ENCODE measurements at places on chromosomes 11 and 22. TPM values are rescaled to one million over a fixed set of nuclear protein-coding genes. Genes with fewer than 3 reads are reported as not detected.

- H3K4me3 ChIP-seq, result no peak overlapping the region
- DNase-seq, result no peak
- no peak overlapping the region for H3K27ac ChIP-seq
- H3K4me1 ChIP-seq, result no peaks in the 10 kb centered on the region
Measured at GRCh38 chr11:6457581-6458320, 16.0 kb downstream of the TRIM3 start.

GRCh38 chr11:75839851-75840250 lies 24.8 kb downstream of the UVRAG start:
- DNase-seq, result no peak
- H3K36me3 ChIP-seq, result no peaks in the 10 kb centered on the region
- no peak overlapping the region for H3K4me3 ChIP-seq
- no peak overlapping the region for H3K27ac ChIP-seq
- no peaks in the 10 kb centered on the region for H3K27me3 ChIP-seq

GRCh38 chr11:43880640-43881159 lies at the start of gene ALKBH3:
Gene ALKBH3 (plus strand): TSS chr11:43880831. CDS start chr11:43882653, 1,822 bp downstream.
- peak; percentile 92 for DNase-seq
- no peaks in the 10 kb centered on the region for H3K27me3 ChIP-seq
- H3K36me3 ChIP-seq, result no peaks in the 10 kb centered on the region
- H3K27ac ChIP-seq, result peak within 1 kb of the TSS; percentile 80

DNA sequence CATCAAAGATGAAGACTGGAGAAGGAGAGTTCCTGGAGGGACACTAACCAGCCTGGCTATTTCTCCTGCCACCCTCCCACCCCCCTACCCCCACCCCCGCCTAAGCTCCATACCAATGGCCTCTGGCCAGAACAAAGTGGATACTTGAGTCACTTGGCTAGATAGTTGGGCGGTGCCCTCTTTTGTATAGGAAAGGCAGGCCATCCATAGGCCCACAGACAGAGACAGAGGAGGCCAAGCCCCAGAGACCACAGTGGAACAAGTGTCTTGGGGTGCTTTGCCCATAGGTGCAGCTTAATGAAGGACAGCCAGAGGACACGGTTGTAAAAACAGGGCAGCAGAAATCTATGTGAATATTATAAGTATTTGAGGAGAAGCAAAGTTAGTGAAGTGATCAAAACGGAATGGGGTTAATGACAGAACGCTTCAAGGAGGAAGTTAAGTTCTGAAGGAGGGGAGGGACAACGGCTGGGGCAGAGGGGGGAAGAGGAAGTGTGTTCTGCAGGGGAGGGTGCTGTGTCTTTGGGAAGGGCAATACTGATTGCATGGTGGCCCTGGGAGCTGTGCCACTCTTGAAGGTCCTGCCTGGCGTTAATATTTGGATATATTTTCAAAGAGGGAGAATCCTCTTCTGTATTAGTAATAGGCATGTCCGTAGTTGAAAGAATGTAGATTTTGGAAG lies 32.7 kb downstream of the FLI1 start:
- no peaks in the 10 kb centered on the region for H3K27me3 ChIP-seq
- H3K36me3 ChIP-seq, result no peaks in the 10 kb centered on the region
- H3K4me3 ChIP-seq, result peak overlapping the region; percentile 62
- H3K4me1 ChIP-seq, result peaks cover 96% of the 10 kb centered on the region

PTPRCAP gene
- 134 TPM for total RNA-seq

All from naive thymus-derived CD4-positive, alpha-beta T cell (primary cell).